Esophagus squamous epithelium (tissue), 5 donors: ENCODE measurements at places on chromosomes 1 and 21. TPM values are rescaled to one million over a fixed set of nuclear protein-coding genes. Genes with fewer than 3 reads are reported as not detected.

The RGS2 gene
- total RNA-seq, result 18.7 TPM

The SAMD11 gene
- not detected for total RNA-seq

The SLC35D1 gene
- 12.5 TPM for total RNA-seq

The PATJ gene
- 47.6 TPM for total RNA-seq

GRCh38 chr1:53735681-53736080, 3.3 kb downstream of the GLIS1 start:
- H3K4me3 ChIP-seq, result no peak overlapping the region
- no peaks in the 10 kb centered on the region for H3K36me3 ChIP-seq
- peaks cover 23% of the 10 kb centered on the region for H3K4me1 ChIP-seq
- H3K27ac ChIP-seq, result peak overlapping the region; percentile 22
- peaks cover 8% of the 10 kb centered on the region for H3K27me3 ChIP-seq

- no peak for DNase-seq
- H3K36me3 ChIP-seq, result peaks cover 11% of the 10 kb centered on the region
- peaks cover 5% of the 10 kb centered on the region for H3K27me3 ChIP-seq
Measured at GRCh38 chr1:39485046-39485803, 6.2 kb upstream of the BMP8A start.

DNA sequence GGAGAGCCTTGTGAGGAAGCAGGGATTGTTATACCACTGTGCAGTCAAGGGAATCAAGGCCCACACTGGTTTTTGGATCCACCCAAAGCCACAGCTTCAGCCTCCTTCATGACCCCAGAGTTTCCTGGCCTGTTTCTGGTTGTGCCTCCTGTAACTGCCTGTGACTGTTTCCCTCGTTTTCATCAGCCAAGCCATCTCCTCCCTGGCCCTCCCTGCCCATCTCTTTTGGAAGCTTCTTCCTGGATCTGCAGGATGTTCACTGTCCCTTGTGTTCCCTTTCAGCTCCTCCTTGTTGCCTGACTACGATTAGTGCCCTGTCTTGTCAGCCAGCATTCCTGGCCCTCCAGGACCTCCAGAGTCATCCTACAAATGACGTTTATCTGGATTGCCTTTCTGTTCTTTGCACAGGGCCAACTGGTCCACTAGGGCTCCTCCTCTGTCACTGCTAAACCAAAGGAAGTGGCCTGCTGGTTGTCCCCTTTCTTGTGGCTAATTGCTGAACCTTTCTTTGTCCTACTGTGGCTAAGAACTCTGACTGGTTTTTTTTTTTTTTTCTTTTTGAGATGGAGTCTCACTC, 17.9 kb downstream of the SFT2D2 start:
- H3K27me3 ChIP-seq, result no peaks in the 10 kb centered on the region
- DNase-seq, result no peak
- no peak overlapping the region for H3K4me3 ChIP-seq
- H3K36me3 ChIP-seq, result peaks cover 99% of the 10 kb centered on the region
- peak overlapping the region; percentile 4 for H3K27ac ChIP-seq

DNA sequence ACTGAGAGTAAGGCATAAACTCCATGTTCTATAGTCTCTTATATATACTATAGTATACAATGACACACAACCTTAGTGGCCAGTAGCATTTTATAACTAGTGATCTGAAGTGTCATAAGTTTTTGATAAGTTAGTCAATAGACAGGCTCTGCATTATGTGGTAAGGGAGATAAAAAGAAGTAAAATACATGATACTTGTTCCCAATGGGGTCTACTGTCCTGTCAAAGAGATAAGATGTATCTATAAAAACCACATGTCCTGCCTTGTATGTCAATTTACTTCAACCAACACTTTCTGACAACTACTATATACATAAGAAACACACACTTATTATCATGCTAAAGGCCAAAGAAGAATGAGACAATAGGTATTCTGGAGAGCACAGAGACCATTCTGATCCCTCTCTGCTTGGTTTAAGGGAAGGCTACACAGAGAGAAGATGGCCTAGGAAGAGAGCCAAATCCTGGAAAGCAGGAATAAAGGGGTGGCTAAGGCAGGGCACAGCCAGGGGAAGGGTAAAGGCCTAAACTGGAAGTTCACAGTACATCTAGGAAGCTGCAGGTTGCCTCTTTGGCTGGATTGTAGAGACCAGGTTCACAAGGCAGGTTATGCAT, 91.4 kb downstream of the LYST start:
- H3K4me3 ChIP-seq, result no peak overlapping the region
- H3K27me3 ChIP-seq, result no peaks in the 10 kb centered on the region
- no peak overlapping the region for H3K27ac ChIP-seq
- DNase-seq, result no peak
- H3K4me1 ChIP-seq, result no peaks in the 10 kb centered on the region

DNA sequence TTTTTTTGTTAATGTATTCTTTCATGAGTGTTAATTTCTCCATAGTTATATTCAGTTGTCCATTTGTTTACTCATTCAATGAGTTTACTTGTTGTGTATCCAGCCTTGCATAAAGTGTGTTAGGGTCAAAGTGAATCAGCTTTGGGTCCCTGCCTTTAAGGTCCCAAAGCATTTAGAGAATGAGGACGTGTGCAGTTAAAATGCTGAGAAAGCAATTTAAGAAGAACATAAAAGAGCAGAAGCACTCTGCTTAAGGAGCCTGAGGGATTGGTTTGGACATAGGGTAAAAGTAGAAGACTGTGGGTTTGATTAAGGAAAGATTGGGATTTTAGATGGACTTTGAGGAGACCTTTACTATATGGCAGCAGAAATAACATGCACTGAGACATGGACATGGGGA, 3.5 kb downstream of the OR14I1 start:
- no peaks in the 10 kb centered on the region for H3K36me3 ChIP-seq
- DNase-seq, result no peak
- no peaks in the 10 kb centered on the region for H3K4me1 ChIP-seq
- H3K4me3 ChIP-seq, result no peak overlapping the region
- no peaks in the 10 kb centered on the region for H3K27me3 ChIP-seq
- no peak overlapping the region for H3K27ac ChIP-seq

DNA sequence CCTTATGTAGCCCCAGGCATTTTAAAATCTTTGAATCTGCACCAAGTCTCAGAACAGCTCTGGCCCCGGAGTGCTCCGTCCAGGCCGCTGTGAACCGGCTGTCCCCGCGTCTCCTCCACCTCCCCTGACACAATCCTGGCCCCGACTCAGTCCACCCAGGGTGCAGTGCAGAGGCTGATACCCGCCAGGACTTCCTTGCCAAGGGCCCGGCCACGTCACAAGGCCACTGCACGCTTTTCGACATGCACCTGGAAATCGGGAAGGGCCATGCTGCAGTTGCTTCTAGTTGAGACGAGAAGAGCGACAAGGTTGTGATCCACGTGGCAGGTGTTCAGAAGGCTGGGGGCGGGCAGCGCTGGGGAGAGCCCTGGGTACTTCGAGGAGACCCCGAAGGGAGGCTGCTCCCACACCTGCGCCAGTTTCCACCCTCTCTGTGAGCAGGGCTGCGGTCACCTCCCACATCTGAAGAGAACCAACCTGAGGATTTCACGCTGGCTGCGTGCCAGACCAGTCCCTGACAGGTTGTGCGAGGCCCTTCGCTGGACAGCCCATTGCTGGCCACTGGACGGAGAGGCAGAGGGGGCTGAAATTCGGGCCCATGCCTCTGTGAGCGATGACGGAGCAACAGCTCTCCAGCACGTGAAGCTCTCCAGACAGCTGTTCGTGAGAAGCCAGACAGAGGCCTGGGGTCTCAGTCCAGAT, 6.7 kb downstream of the VWA1 start:
- no peaks in the 10 kb centered on the region for H3K36me3 ChIP-seq
- no peaks in the 10 kb centered on the region for H3K27me3 ChIP-seq
- no peak overlapping the region for H3K4me3 ChIP-seq
- H3K4me1 ChIP-seq, result peaks cover 23% of the 10 kb centered on the region
- no peak for DNase-seq

GRCh38 chr1:230067419-230067870, 407 bp downstream of the GALNT2 start:
- H3K4me3 ChIP-seq, result peak overlapping the region; percentile 83
- peaks cover 31% of the 10 kb centered on the region for H3K4me1 ChIP-seq
- DNase-seq, result no peak
- no peaks in the 10 kb centered on the region for H3K36me3 ChIP-seq
- H3K27me3 ChIP-seq, result no peaks in the 10 kb centered on the region

DNA sequence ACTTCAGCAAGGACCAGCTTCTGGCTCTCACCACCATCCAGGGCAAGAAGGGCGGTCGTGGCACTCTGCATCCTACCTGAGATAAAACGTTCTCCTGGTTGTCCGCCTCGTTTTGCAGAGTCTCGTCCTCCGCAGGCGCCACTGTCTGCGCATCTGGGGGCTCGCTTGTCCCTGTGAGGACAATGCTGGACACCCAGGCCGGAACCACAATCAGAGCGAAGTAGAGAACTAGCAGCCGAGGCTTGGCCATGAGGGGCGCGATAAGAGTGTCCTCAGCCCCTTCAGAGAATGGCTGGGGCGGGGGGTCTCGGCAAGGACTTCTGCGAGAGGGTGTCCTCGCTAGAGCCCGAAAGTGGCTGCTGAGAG, 505 bp downstream of the OLFML2B start:
- H3K36me3 ChIP-seq, result no peaks in the 10 kb centered on the region
- no peaks in the 10 kb centered on the region for H3K27me3 ChIP-seq
- no peaks in the 10 kb centered on the region for H3K4me1 ChIP-seq

GRCh38 chr1:23178950-23179349, 10.3 kb upstream of the LUZP1 start:
- DNase-seq, result no peak
- peak overlapping the region; percentile 75 for H3K27ac ChIP-seq
- no peak overlapping the region for H3K4me3 ChIP-seq
- H3K27me3 ChIP-seq, result no peaks in the 10 kb centered on the region

- no peaks in the 10 kb centered on the region for H3K36me3 ChIP-seq
- peaks cover 69% of the 10 kb centered on the region for H3K4me1 ChIP-seq
- no peaks in the 10 kb centered on the region for H3K27me3 ChIP-seq
- DNase-seq, result no peak
Measured at GRCh38 chr1:54273795-54274163, 73.8 kb downstream of the MRPL37 start.

DNA sequence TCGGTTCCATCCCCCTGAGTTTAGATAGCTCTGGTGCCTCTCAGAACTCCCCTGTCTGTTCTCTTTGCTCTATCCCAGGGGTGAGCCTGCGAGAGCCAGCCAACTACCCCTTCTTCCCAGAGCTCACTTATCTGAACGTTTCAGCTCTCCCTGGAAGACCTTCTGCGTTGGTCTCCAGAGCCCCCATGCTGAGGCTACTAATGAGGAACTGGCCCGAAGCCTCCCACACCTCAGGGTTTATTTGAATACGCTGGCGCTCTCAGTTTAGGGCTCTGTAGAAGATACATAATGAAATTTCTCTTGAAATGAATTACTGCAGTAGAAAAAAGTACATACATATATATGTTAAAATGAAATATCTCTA, 43.5 kb downstream of the TCEANC2 start:
- no peaks in the 10 kb centered on the region for H3K36me3 ChIP-seq
- no peaks in the 10 kb centered on the region for H3K27me3 ChIP-seq
- no peak overlapping the region for H3K4me3 ChIP-seq
- no peak overlapping the region for H3K27ac ChIP-seq
- DNase-seq, result no peak
